ENCODE measurements at places on chromosomes 6 and 20. TPM values are rescaled to one million over a fixed set of nuclear protein-coding genes. Genes with fewer than 3 reads are reported as not detected.
A peak's percentile ranks its signal among the peaks of the same experiment; 100 is the strongest.

- no peaks in the 10 kb centered on the region for H3K27me3 ChIP-seq
- H3K36me3 ChIP-seq = no peaks in the 10 kb centered on the region
- H3K27ac ChIP-seq = no peak overlapping the region
Observed at GRCh38 chr20:38032585-38033329, 499 bp downstream of the TTI1 start.

- H3K27ac ChIP-seq = no peak overlapping the region
- no peaks in the 10 kb centered on the region for H3K27me3 ChIP-seq
- no peak for DNase-seq
- H3K36me3 ChIP-seq = no peaks in the 10 kb centered on the region
Observed at GRCh38 chr6:4803343-4803744, 27.1 kb downstream of the CDYL start.

- H3K27ac ChIP-seq = no peak overlapping the region
- no peak overlapping the region for H3K4me3 ChIP-seq
- no peaks in the 10 kb centered on the region for H3K36me3 ChIP-seq
- H3K27me3 ChIP-seq = no peaks in the 10 kb centered on the region
- peak; percentile 80 for DNase-seq
Observed at GRCh38 chr6:43984442-43985321, 142.6 kb downstream of the MRPL14 start.

- no peaks in the 10 kb centered on the region for H3K36me3 ChIP-seq
- DNase-seq = no peak
Observed at GRCh38 chr6:107717781-107718180, 106.3 kb downstream of the SCML4 start.

- H3K4me3 ChIP-seq = no peak overlapping the region
- no peak for DNase-seq
- H3K4me1 ChIP-seq = no peaks in the 10 kb centered on the region
- no peak overlapping the region for H3K27ac ChIP-seq
- H3K36me3 ChIP-seq = no peaks in the 10 kb centered on the region
- H3K27me3 ChIP-seq = no peaks in the 10 kb centered on the region
Observed at GRCh38 chr6:111862741-111863140, 10.5 kb downstream of the FYN start.

MUC21 gene
- not detected for total RNA-seq

BPIFB4 gene
- total RNA-seq = not detected

DNA sequence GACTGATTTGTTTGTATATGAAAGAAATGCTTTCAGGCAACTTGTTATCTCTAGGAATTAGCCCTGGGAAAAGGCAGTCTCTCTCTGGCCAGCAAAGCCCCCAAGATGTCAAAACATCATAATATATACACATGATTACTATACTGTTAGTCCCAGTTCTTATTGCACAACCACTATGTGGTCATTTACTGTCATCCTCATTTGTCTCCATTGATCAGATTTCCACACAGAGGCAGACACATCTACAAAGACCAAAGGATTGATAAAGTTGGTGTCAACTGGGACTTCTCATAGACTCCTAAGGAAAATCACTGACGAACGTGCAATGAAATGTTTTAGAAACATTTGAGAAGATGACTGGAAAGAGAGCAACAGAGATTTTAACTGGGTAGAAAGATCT lies 71.9 kb upstream of the POPDC3 start:
- no peaks in the 10 kb centered on the region for H3K4me1 ChIP-seq
- H3K4me3 ChIP-seq = no peak overlapping the region
- no peak for DNase-seq
- H3K36me3 ChIP-seq = no peaks in the 10 kb centered on the region
- no peaks in the 10 kb centered on the region for H3K27me3 ChIP-seq
- no peak overlapping the region for H3K27ac ChIP-seq

DNA sequence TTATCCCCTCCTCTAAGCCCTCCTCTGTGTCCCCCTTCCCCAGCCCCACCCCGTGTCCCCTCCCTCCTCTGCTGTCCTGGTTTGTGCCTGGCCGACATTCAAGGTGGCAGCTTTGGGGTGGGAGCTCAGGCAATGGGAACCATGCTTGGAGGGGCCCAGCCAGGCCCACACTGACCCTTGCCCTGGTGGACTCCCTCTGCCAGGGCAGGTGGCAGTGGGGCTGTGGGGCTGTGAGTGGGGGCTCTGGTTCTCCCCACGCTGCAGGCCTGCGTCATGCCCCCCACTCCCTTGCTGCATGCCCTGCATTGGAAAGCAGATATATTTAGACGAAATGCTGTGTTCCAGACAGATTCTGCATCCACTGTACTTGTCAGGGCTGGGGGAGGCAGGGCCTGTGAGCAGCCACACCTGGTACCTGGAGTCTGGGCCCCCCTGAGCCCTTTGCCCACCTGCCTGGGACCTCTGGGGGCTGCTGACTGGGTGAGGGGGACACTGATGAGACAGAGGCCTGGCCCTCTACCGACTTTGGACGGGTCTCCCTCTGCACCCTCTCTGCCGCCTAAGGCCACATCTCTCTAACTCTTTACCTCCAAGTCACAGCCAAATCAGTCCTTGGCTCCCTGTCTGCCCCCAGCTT lies 14.2 kb downstream of the DLGAP4 start:
- no peaks in the 10 kb centered on the region for H3K36me3 ChIP-seq
- H3K4me1 ChIP-seq = no peaks in the 10 kb centered on the region
- DNase-seq = peak; percentile 24
- H3K27me3 ChIP-seq = no peaks in the 10 kb centered on the region
- no peak overlapping the region for H3K27ac ChIP-seq

HAO1 gene
- not detected for total RNA-seq

GRCh38 chr6:110628330-110628729 lies 151.9 kb upstream of the SLC22A16 start:
- DNase-seq = no peak
- H3K27ac ChIP-seq = no peak overlapping the region
- H3K27me3 ChIP-seq = no peaks in the 10 kb centered on the region
- no peak overlapping the region for H3K4me3 ChIP-seq
- H3K4me1 ChIP-seq = no peaks in the 10 kb centered on the region

GRCh38 chr20:47304287-47304686 lies 52.2 kb downstream of the ZMYND8 start:
- DNase-seq = no peak
- peak overlapping the region; percentile 3 for H3K27ac ChIP-seq
- no peak overlapping the region for H3K4me3 ChIP-seq
- H3K36me3 ChIP-seq = peaks cover 4% of the 10 kb centered on the region
- H3K4me1 ChIP-seq = peaks cover 2% of the 10 kb centered on the region

ZFP57 gene
- total RNA-seq = not detected

- H3K27ac ChIP-seq = no peak overlapping the region
- H3K36me3 ChIP-seq = no peaks in the 10 kb centered on the region
- H3K4me3 ChIP-seq = no peak overlapping the region
Observed at GRCh38 chr6:50025258-50025657, 3.5 kb upstream of the DEFB110 start.

RIMS4 gene
- 16.6 TPM for total RNA-seq

LRRC1 gene
- total RNA-seq = 25.3 TPM

MKKS gene
- 12.0 TPM for total RNA-seq

TMEM74B gene
- total RNA-seq = 3.8 TPM

GRCh38 chr6:116969211-116969863 lies 92.3 kb downstream of the RFX6 start:
- H3K4me1 ChIP-seq = no peaks in the 10 kb centered on the region
- H3K36me3 ChIP-seq = no peaks in the 10 kb centered on the region
- H3K4me3 ChIP-seq = no peak overlapping the region
- H3K27ac ChIP-seq = no peak overlapping the region

- H3K4me3 ChIP-seq = no peak overlapping the region
- H3K27ac ChIP-seq = no peak overlapping the region
- H3K27me3 ChIP-seq = no peaks in the 10 kb centered on the region
- no peaks in the 10 kb centered on the region for H3K36me3 ChIP-seq
Observed at GRCh38 chr6:81655696-81656095, 96.8 kb downstream of the TENT5A start.

GRCh38 chr6:13500264-13500663 lies 12.9 kb upstream of the GFOD1 start:
- no peaks in the 10 kb centered on the region for H3K27me3 ChIP-seq
- H3K4me1 ChIP-seq = no peaks in the 10 kb centered on the region
- H3K27ac ChIP-seq = no peak overlapping the region
- no peaks in the 10 kb centered on the region for H3K36me3 ChIP-seq
- DNase-seq = no peak
- no peak overlapping the region for H3K4me3 ChIP-seq

IL20RA gene
- total RNA-seq = 0.39 TPM

GRCh38 chr6:11730641-11731040 lies 48.0 kb downstream of the ADTRP start:
- H3K4me3 ChIP-seq = no peak overlapping the region
- no peak for DNase-seq
- no peaks in the 10 kb centered on the region for H3K27me3 ChIP-seq
- no peaks in the 10 kb centered on the region for H3K36me3 ChIP-seq
- H3K27ac ChIP-seq = no peak overlapping the region
- H3K4me1 ChIP-seq = no peaks in the 10 kb centered on the region

DNA sequence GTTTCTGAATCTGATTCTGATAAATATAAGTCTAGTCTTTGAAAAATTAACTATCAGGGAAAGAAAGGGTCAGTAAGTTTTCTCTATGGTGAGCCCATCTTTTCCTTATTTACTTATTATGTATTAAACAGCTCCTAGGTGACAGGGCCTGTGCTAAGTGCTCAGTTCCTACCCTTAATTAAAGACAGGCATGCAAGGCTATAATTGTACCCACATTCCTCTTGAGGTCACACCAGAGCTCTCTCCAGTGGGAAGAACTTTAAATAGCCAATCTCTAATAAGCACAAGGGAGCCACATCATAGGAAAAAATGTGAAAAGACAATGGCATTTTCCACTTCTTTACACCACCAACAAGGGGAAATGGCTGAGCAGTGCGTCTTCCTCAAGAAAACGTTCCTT lies 421.8 kb upstream of the SLC35B3 start:
- no peak for DNase-seq
- H3K27me3 ChIP-seq = no peaks in the 10 kb centered on the region
- H3K27ac ChIP-seq = no peak overlapping the region
- H3K4me1 ChIP-seq = no peaks in the 10 kb centered on the region

FABP7 gene
- total RNA-seq = not detected

DNA sequence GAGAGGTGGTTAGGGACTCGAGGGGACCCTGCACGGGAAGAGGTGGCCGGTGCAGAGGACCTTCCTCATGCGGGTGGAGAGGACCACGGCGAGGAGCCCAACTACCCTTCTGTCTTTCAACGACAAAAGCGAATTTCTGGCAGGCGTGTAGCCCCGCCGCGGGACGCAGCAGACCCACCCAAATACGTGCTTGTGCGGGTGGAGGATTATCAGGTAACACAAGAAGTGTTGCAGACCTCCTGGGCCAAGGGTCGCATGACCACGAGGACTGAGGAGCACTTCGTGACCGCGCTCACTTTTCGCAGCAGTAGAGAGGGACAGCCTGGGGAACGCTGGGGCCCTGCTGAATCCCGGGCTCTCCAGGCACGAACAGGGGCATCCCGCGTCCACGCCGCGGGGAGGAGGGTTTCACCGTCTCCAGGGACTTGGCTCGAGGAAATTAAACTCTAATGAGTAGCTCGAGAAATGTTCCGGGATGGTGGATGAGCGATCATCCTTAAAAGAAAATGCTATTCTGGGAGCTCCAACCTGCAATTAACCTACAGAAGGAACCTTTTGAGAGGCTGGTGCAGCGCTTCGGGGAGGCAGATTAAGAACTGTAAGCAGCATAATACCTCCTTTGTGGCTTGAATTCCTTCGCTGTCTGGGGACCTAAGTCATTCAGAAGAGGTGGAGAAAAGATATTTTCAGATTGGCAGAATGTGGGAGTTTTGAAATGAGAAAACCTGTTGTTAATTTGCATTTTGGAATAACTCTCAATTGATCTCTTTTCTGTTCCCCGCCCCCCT lies 804 bp downstream of the C6orf141 start:
- peak overlapping the region; percentile 16 for H3K4me3 ChIP-seq
- no peak for DNase-seq
- H3K36me3 ChIP-seq = no peaks in the 10 kb centered on the region
- H3K27ac ChIP-seq = no peak overlapping the region
- no peaks in the 10 kb centered on the region for H3K27me3 ChIP-seq
- H3K4me1 ChIP-seq = no peaks in the 10 kb centered on the region

DNA sequence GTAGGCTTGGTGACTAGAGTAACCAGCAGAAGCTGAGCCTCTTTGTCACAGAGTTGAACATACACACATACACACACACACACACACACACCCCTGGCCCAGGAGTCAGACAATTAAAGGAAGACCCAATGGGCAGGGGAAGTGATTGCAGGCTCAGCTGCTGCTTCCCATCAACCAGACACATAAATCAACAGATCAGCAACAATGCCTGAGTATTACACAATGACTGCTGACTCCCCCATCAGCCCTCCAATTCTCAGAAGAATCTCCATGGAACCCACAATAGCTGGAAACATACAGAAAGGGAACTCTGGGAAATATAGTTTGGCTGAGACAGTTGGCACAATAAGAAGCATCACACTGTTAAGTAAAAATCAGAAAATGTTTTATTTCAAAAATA lies 270.4 kb upstream of the PLCB4 start:
- H3K4me1 ChIP-seq = no peaks in the 10 kb centered on the region
- no peak for DNase-seq
- no peaks in the 10 kb centered on the region for H3K36me3 ChIP-seq

WFDC12 gene
- total RNA-seq = not detected

- H3K4me3 ChIP-seq = no peak overlapping the region
- no peak for DNase-seq
- no peak overlapping the region for H3K27ac ChIP-seq
- no peaks in the 10 kb centered on the region for H3K36me3 ChIP-seq
- H3K27me3 ChIP-seq = no peaks in the 10 kb centered on the region
Observed at GRCh38 chr6:19551611-19552010, 285.6 kb upstream of the ID4 start.

RNF39 gene
- not detected for total RNA-seq

DNA sequence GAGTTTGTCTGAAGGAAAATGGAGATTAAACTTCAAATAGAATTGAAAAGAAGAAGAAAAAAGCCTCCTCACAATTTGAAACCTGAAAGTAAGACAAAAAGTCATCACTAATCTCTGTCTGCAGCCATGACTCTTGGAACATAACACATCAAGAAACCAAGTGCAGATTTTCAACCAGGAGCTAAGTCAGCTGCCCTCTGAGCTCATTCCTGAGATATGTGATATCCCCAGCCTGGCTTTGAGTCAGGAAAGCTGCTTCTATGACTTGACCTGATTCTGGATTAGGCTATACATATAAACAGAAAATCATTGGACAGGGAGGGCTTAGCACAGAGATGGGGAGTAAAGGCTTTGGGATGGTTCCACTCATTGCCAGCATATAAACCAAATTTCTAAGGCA lies 891.4 kb downstream of the TFAP2A start:
- no peak overlapping the region for H3K4me3 ChIP-seq
- no peaks in the 10 kb centered on the region for H3K4me1 ChIP-seq
- DNase-seq = no peak
- no peaks in the 10 kb centered on the region for H3K36me3 ChIP-seq

DNA sequence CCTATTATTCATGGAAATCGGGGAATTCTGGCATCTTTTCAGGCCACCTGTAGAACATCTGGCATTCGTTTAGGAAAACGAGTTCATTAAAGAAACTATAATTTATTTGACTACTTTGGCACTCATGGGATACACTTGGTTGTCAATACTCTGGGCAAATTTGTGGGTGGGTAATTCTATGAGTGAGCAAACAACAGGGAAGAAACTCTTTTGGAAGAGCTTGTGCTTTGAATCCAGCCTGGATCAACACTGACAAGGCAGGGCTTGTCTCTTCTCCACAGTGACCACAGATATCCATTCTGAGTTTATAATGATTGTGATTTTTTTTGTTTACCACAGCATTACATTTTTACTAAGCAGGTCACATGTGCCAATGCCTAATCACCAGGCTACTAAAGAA lies 394.7 kb downstream of the THBS2 start:
- H3K36me3 ChIP-seq = no peaks in the 10 kb centered on the region
- H3K27me3 ChIP-seq = no peaks in the 10 kb centered on the region
- no peak overlapping the region for H3K4me3 ChIP-seq
- DNase-seq = no peak

GRCh38 chr20:48837014-48837413 lies 9.2 kb upstream of the PREX1 start:
- H3K4me3 ChIP-seq = no peak overlapping the region
- no peaks in the 10 kb centered on the region for H3K36me3 ChIP-seq
- peaks cover 2% of the 10 kb centered on the region for H3K4me1 ChIP-seq
- DNase-seq = no peak
